ENCODE measurements at places on chromosomes 6 and 20.

DNA sequence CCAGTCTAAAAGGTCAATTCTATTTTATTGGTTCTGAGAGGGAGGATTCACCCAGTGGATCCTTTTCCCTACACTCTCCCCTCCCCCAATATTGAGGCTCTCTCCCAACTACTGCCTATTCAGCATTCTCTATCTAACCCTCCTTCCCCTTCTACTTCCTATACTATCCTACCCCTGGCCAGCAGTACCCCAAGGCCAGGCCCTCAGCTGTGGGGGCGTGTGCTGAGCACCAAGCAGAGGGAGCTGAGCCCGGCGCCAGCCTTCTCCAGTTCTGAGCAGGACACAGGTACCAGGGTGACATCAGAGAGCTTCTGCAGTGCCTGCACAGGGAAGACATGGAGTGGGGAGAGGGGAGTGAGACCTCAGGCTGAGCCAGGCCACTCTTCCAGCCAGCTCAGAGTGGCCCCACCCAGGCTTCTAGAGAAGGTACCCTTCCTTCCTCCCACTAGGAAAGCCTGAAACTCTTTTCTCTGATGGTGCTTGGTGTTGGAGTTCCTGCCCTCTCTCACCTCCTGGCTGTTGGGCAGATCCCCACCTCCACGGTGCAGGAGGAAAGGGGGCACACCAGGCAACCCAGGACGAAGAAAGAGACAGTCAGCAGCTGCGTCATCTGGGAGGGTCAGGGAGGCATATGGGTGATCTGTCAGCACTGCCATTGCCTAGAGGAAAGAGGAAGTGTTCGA, 1.9 kb downstream of the DDAH2 start:
- DNase-seq: peak; percentile 87

DNA sequence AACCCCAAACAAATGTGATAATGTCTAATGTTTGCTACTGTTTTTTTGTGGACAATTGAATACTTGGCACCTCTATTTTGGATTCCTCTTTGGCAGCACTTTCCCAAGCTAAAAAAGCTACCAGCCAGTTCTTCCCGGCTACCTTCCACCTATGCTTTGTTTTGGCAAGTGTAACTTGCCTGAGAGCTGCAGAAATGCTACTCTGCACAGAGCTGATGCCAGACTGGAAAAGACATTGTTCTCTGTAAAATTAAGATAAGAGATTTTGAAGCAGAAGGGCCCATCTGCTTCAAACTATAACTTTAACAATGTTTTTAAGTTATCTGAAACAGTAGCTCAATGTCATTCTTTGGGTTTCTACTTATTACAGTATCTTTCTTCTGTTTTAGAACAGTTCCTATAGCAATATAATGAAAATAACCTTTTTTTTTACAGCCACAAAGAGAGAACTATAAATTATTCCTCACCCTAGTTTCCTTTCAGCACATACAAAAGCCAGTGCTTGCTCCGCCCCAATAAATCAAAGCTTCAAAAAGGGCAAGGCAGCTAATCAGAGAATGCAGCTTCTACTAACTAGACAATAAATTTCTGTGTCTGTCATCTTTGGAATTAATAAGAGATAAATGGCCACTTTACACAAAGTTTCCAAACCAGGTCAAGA, 183.1 kb downstream of the UBE3D start:
- no peak for DNase-seq

GRCh38 chr20:23265226-23265625, 85.4 kb upstream of the NXT1 start:
- no peak for DNase-seq

DNA sequence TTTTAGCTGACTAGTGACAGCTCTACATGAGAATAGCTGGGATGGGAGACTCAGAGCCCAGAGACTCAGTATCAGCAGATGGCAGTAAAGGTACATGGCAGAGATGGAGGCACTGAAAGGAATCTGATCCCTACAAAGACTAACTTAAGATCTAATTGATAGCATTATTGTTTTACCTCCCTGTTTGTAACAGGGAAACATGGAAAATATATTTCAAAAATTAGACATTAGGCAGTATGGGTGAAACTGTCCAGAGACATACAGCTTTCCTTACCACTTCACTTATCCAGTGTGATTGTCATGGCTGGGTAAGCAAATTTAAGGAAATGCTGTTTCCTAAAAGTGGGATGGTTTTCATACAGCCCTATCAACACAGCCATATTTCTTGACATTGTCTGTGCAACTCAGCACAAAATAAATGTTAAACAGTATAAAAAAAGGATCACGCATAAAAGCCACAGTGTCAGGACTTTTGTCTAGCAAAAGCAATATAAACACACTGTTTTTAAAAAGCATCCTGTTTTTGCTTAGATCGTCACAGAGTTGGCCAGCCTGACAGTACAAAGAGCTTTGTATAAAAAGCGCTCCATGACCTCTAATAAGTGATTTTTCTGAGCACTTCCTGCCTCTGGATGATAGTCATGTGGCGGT, 376.9 kb downstream of the PHF3 start:
- DNase-seq: no peak

DNA sequence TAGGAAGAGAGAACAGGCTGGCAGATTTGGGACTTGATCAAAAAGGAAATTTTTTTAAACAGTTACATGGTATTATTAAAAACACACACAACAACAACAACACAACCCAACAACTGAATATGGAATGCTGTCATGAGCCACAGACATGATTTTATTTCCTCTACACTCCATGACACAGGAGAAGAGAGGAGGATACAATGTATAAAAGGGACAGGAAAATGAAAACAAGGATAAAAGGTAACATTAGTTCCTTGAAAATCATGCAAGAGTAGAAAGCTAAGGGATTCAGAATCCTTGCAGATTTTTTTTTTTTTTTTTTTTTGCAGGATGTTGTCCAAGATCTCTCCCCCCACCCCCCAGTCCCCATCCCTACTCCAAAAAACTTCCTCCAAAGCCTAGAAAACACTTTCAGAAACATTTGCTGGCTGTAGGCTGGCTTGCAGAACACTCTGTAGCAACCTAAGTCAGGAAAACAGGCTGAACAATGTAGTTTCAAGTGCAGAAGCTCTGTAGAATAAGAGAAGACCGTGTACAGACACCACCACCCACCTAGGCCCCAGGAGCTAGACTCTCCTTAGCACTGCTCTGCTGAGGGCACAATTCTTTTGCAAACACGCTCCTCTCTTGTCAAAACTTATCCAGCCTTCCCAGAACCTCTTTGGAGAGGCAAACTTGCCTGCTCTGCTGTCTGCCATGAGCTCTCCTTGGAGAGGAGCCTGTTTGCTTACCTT, 845 bp downstream of the ZMYND8 start:
- DNase-seq: no peak

GRCh38 chr20:58407966-58408557, 19.0 kb downstream of the VAPB start:
- no peak for DNase-seq

GRCh38 chr20:50038169-50038568, 55.4 kb downstream of the SNAI1 start:
- no peak for DNase-seq

GRCh38 chr6:163659803-163660202, 245.3 kb downstream of the QKI start:
- DNase-seq: no peak

GRCh38 chr6:34549026-34549803, 6.9 kb downstream of the SPDEF start:
- no peak for DNase-seq

- no peak for DNase-seq
Observed at GRCh38 chr6:129882510-129883023, 21.5 kb upstream of the TMEM244 start.
